Activated naive CD8-positive, alpha-beta T cell treated with anti-CD3 and anti-CD28 coated beads for 36 hours (primary cell): ENCODE measurements at places on chromosomes 3 and 15.

DNA sequence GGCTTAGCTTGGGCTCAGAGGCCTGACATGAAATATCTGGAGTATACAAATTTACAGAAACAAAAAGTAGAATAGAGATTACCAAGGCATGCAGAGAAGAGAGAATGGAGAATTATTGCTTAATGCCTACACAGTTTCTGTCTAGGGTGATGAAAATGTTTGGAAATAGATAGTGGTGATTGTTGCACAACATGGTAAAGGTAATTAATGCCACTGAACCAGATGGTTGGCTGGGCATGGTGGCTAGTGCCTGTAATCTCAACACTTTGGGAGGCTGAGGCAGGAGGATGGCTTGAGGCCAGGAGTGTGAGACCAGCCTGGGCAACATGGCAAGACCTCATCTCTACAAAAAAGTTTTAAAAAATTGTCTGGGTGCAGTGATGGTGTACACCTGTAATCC, 46.6 kb upstream of the OSBPL11 start:
- no peak for DNase-seq

DNA sequence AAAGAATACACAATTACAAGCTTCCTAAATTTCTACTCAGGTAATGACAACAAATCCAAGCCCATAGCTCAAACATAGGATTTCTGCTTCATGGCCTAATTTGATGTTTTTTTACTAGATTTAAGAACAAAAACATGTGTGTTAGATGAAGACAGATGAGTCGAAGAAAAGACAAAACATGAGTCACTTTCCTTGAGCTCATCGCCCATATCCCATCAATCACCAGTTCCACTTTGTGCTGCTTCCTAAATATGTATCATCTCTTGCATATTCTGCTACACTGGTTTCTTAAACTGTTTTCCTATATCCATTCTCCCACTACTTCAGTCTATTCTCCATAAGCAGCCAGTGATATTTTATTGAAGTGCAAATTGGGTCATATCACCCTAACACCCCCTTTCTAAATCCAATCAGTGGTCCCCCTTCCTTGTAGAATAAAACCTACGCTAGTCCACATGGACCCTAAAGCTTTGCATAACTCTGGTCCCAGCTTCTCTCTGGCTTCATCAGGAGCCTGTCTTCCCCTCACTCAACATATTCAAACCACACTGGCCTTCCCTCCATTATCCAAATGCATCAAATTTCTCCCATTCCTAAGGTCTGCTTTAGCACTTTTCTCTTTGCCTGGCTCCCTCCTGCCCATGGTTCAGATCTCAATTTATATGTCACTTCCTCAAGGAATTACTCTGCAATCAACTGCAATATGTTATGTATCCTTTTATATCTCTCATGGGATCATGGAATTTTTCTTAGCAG, 1033.9 kb downstream of the FHIT start:
- DNase-seq = no peak

- no peak for DNase-seq
Observed at GRCh38 chr15:34223904-34224596, 766 bp upstream of the EMC4 start.

DNA sequence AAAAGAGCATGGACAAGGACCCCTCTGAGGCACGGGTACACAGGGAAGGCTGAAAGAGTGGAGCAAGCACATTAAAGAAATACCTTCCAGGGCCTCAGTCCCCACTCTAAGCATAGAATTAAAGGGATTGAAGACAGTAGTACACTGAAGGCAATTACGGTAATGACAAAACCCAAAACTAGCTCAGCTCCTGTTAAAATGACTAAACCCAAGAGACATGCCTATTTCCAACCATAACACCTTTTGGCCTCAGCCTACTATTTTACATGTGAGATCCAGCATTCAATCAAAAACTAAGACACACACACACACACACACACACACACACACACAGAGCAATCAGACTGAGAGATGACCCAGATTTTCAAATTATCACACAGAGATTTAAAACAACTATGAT, 19.8 kb downstream of the MAP4 start:
- DNase-seq = no peak

DNA sequence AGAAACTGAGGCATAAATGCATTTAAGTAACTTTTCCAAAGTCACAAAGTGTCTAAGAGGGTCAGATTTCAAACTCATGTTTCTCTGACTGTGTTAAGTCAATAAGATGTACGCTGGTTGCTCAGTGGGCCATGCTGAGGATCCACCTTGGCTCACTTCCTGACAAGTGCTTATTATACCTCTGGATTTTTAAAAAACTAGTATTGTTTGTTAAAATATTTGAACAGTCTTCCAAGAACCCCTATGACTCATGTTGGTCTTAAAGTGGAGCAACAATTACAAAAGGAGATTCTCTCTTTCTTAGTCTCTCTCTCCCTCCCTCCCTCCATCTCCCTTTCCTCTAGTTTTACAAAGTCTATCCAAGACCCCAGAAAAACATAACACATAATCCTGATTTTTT, 1050.2 kb downstream of the AGBL1 start:
- no peak for DNase-seq

- DNase-seq = no peak
Observed at GRCh38 chr3:196533260-196533681, 18.1 kb upstream of the SMCO1 start.

GRCh38 chr3:37872413-37873160, 10.9 kb downstream of the CTDSPL start:
- DNase-seq = no peak
